ENCODE measurements at places on chromosomes 12 and 14.

GRCh38 chr12:128976120-128976738 is 123.0 kb downstream of the GLT1D1 start:
- no peak for DNase-seq

DNA sequence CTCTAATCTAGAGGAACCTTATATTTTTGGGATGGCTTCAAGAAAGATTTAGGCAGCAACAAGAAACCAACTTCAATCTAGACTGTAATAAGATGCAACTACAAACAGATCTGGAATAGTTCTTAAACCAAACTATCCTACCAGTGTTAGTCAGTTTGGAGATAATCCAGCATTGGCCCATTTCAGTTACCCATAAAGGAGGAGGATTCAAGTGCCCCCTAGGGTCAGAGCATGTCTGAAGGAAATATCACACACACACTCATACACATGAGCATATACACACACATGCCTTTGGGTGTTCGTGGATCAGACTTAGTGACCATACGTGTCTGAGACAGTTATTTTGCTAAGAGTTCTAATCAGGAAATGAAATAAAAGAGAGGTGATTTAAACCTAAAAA is 261.2 kb downstream of the ADAMTS20 start:
- DNase-seq, result no peak

GRCh38 chr14:66717561-66718140 is 209.7 kb downstream of the GPHN start:
- no peak for DNase-seq

GRCh38 chr12:12331896-12332295 is 18.1 kb downstream of the MANSC1 start:
- no peak for DNase-seq

DNA sequence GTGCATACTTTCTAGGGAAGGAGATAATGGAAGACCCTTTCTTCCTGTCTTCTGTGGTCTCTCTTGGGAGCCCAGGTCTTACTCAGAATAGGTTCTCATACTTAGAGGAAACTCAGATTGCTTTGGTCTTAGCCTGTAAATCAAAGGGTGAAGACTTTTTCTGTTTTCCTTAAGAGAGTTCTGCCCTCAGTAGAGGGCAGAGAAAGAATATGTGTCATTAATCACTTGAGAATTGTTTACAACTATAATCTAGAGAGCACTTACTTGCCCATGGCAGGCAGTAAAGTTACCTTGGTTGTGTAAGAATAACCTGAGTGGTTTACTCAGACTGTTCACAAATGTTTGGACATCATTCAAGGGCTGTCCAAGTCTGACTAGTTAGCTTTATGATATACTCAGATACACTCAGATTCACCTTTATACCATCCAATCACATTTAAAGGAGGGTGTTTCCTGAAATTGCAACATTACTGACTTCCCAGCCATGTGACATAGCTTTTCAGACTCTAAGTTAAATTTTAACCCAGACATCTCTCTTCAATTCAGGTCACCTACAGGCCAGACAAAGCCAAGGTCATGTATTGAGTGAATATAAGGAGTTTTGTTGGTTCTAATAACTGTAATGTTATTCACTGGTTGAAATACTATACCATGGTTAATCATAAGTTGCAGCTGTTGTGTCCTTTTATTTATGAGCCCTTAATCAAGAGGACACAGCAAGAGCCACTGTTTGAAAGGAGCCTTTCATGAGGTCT is 372.2 kb downstream of the RAD51B start:
- no peak for DNase-seq

DNA sequence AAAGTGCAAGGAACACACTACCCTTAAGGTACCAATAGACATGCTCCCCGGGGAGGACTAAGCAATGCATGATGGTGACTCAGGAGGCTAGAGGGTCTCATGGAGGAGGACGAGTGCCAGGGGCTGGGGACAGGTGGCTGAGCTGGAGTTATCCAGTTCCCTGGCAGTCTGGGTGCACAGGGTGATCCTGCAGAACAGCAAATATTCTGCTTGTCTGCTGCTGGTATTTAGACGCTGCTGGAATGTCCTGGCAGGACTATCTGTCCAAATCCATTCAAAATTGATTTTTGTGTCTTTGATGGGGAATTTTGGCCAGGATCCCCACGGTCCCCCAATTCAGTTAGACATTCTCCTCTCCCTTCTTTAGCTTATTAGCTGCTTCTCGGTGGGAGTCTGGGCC is 138.7 kb downstream of the C12orf75 start:
- DNase-seq, result no peak

DNA sequence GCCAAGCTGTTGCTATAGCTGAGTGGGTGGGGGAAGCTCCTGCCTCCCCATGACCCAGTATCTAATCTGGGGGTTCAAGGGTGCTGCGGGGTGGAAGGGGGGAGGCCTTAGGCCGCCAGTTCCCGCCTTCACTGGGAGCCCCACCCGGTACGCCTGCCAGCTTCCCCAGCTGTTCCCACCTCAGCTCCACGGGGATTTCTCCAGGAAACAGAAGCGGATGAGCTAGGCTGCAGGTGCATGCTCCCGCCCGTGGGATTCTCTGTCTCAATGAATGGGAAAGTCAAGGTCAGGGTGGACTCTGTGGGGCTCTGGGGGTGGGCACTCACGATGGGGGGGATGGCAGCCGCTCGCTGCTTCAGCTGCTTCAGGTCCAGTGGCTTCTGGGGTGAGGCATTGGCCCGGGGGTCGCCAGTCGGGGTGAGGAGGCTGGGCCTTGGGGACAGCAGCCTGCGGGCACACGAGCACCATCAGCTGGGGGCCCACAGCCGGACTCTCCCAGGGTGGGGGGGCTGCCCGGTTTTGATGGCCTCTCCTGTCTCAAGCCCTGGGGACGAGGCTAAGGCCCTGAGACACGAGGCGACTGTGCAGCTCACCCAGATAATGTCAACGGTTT is 68.6 kb downstream of the RFLNA start:
- no peak for DNase-seq

DNA sequence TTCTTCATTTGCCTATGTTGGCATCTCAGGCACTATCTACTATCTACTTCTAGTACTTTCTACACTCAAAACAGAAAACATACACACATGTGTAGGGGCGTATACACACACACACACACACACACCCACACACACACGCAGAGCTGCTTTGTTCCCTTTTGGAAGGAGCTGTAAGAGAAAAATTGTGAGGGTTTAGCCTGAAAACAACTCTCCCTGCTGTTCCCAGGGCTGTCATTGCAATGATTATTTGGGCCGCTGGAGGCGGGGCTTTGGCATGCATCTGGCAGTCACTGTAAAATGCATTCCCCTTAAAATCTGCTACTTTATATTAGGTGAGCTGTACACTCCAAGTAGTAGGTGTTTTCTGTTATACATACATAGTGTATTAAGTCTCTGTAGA is 29.1 kb upstream of the SLC38A2 start:
- DNase-seq, result no peak
